ENCODE measurements at places on chromosomes 5 and 9.

DNA sequence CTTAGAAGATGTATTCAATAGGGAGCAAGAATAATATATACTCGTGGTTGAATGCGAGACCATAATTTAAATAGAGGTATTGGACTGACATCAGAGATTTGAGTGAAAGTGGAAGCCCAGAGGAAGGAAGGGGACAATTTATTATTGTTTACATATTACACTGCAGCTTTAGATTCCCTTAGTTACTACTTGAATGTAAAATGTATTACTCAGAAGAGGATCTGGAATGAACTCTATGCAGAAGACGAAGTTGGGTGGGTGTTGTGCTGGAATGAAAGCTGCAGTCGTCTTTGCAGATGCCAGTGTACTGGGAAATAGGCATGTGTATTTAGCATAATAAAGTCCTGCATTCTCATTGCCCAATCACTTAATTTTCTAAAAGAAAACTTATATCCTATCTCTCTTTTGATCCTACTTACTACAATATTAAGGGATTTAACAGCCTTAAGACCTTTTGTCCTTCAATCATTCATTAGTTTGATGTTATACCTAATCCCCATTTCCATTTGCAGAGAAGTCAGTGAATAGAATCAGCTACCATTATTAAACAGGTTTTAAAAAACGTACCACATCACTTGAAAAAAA lies 570.7 kb upstream of the WWC1 start:
- no peak for DNase-seq

DNA sequence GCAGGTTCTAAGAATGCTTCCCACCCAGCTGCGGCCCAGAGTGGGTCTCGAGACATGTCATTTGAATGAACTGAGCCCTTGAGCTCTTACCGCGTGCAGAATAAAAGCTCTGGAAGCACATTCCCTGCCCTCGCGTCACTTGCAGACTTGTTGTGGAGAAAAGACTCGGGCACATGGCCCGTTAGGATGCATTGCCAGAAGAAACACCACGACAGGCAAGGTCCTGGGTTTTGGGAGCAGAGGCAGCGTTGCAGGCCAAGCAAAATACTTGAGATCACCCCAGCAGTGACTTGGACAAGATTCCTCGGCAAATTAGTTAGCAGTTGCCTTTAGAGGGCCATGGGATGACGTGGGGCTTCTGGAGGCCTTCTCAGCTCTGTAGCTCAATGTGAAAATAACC lies 170.8 kb upstream of the MSX2 start:
- DNase-seq: no peak

GRCh38 chr5:36373527-36374086 lies 71.9 kb upstream of the RANBP3L start:
- no peak for DNase-seq

DNA sequence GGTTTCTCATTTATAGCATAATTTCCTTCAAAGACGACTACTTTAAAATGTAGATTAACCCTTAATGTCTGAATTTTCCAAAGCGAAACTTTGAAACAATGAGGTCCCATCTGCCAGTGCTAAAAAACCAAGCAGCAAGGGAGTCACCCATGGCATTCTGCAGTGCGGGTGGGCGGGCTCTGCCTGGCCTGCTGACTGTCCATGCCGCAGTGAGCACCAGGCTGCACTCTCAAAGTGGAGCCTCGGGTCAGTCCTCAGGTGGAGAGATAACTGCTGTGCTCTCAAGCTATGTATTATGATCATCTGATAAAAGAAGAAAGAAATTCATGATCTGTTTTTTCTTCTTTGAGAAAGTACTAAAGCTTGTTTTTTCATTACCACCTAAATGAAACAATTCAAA lies 581.6 kb downstream of the CETN3 start:
- DNase-seq: no peak

DNA sequence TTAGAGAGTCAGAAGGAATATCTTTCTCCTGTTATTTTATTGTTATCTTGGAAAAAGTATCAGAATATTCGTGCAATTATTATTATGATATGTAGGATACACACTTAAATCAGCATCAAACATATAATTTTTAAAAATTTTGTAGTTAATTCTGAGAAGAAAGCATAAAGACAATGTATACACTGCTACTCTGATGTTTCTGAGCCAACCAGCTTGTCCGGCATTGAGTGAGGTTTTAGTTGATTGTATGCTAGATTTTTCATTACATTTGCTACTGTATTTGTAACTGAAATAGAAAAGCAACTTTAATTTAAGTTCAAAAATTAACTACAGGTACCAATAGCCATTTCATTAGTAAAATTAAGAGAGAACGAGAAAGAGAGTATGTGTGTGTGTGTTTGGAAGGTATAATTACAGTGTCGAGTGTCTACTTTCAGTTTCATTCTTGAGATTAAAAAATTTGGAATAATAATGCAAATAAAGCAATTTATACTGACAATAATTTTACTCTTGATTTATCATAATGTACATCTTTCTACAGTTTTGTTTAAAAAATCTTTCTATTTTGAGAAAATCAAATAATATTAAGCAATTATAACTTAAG lies 160.4 kb upstream of the CDH12 start:
- DNase-seq: no peak

GRCh38 chr9:86974421-86974820 lies 27.1 kb upstream of the GAS1 start:
- no peak for DNase-seq

DNA sequence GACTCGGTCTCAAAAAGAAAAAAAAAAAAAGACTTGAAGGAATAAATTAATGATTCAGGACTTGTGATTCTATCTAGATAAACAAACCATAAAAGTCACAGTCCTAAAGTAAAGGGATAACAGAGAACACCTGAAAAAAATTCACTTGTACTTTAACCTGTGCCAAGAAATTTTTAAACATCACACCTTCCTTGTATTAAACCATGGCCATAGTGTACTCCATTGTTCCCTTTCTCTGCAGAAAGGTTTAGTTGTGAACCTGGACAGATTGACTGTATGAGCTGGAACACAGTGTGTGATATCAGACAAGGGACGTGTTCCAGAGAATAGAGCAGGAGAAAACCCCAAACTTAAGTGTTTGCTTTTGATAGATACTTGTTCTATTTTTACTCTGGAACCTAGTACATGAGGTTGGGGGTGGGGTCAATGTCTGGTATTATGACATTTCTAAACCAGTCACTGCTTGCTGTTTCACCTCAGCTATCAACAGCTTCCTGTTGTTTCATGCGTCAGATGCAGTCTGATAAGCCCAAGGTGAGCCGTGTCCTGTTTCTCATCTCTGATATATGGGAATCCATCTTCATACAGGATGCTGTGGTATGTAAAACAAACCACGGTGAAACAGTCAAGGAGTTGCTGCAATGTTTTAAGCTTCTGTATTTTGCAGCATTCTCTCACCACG lies 62.5 kb upstream of the ITGA1 start:
- DNase-seq: peak; percentile 35

GRCh38 chr9:70318002-70318401 lies 59.2 kb downstream of the SMC5 start:
- no peak for DNase-seq

- no peak for DNase-seq
These were observed 161.6 kb upstream of the PANK3 start for GRCh38 chr5:168740811-168741213.

DNA sequence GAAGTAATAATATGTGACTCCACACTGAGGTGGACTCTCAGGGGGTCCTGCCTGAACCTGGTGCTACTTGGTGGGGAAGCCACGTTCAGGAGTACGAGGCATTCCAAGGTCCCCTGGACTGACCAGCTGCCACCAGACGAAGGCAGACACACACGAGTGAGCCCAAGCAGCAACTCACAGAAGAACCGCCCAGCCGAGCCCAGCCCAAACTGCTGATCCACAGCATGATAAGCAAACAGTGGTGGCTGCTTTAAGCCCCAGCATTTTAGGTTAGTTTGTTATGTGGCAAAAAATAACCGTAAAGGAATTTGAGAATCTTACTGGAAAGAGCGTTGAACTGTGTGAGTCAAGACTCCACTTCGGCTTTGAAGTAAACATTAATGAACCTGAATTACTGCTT lies 8.8 kb upstream of the LHX3 start:
- no peak for DNase-seq

DNA sequence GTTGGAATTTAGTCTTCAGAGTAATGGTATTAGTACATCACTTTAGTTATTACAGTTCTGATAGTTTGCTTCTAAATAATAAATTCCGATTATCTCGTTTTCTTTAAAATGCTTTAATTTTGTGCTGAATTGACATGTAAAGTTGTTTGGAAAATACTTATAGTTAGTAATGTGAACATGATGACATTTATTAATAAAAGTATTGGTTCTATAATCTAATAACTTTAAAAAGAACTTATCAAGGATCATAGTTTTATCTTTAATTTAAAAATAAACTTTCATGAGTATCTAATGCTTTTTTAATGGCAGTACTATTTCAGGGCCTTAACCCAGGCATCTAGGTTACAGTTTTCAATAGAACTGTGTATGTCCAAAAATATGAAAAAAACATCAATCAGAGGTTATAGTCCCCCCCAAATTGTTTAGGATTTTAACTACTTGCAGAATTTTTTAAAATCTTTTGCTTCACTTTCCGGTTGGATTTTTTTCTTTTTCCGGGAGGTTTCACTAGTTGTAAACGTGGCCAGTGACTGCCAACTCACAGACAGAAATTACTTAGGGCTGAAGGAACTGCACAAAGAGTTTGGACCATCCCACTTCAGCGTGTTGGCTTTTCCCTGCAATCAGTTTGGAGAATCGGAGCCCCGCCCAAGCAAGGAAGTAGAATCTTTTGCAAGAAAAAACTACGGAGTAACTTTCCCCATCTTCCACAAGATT lies 680 bp downstream of the GPX8 start:
- DNase-seq: no peak

GRCh38 chr5:139188558-139189270 lies 9.5 kb downstream of the SIL1 start:
- DNase-seq: no peak

GRCh38 chr5:74963407-74963806 lies 89.0 kb downstream of the GCNT4 start:
- no peak for DNase-seq

DNA sequence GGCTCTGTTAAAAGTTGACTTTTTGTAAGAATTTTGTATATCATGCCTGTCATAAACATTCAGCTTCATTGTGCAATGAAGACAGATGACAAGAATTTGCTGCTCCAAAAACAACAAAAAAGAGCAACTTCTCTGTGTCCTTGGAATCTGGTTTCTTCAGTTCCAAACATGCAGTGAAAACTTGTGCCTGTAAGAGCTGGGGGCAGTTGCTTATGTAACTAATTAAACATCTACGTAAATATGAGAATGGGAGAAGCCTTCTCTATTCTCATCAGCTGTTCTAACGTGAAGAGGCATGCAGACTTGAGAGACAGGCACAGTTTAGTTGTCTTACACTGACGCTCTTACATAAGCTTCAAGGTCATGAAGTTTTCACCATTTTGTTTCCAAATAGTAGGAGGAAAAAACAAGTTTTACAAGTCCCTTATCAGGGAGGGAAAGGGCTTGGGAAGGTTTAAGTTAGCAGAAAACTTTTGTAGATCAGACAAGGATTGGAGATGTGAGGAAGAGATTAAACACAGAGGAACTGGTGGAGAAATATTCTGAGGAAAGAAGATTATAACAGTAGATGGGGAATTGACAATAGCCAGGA lies 170.4 kb downstream of the RFK start:
- no peak for DNase-seq

DNA sequence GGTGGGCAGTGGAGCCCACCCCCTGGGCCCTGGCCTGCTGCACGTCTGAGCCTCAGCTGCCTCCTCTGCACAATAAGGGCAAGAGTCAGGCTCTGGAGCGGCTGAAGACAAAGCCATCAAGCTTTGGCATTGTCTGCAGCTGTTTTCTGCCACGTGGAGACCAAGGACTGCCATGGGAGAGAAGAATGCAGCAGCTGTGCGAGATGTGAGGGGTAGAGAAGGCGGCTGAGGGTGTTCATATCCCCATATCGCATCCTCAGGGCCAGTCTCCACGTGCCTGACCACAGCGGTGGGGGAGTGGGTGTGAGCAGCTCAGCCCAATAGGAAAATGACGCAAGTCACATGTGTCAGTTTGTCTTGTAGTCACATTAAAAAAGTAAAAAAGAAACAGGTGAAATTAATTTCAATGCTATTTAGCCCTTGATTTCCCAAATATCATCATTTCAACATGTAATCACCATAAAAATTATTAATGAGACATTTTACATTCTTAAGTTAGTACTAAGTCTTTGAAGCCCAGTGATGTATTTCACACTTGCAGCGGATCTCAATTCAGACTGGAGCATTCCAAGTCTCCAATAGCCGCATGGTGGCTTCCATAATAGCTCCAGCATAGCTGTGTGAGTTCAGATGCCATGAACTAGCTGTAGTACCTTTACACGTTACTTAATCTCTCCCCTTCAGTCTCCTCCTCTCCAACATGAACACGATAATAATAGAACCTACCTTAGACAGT lies 6.6 kb downstream of the C1QTNF2 start:
- no peak for DNase-seq

DNA sequence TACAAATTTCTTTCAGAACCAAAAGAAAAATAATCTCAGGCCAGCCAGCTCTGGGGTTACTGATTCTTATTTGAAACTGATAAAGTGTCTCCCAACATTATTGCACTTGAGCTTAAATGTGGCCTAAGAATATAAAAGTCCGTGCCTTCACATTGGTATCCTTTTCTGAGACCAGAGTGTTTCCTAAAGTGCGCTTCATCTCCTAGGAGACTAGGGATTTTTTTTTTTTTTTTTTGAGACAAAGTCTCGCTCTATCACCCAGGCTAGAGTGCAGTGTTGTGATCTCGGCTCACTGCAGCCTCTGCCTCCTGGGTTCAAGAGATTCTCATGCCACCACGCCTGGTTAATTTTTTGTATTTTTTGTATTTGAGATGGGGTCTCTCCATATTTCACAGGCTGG lies 23.6 kb upstream of the KCNIP1 start:
- no peak for DNase-seq

DNA sequence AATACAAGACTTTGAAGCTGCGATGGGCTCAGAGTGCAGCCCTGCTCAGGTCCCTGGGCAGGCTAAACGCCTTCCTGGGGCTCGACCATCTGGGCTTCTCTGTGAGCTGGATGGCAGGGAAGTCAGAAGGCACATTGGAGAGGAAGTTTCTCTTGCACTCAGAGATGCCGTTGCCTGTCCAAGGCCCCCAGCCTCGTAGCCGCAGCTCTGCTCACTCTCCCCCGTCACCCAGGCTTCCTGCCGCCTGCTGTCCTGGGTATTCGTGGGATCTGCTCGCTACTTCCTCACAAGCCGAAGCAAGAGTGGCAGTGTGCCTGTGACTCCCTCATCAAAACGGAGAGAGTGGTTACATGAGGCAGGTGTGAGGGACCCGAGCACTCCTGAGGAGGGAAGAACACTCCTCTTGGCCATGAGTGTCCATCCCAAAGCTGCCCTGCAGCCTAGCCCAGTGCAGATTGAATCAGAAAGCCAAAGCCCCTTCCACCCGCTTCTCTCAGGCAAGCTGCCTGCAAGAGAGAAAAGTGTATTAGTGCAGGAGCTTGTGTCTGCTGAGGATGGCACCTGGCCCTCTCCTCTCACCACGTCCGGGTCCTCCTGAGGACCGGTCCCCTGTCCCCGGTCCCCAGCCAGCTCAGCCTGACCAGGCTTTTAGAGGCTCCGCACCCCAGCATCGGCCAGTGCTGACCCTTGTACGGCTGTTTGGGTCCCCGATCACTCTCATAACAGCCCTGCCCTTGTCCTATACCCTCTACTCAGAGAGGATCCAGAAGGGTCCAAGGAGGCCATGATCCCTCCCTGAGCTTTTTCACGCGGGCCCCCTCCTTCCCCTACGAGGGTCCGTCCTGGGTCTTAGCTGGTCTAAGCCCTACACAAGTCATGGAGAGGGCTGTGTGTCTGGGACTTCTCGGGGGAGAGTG lies 7.3 kb downstream of the FCN2 start:
- DNase-seq: no peak

Data from stimulated activated CD8-positive, alpha-beta memory T cell treated with anti-CD3 and anti-CD28 coated beads, Interleukin-4, amount 100 ng/mL, for 1 hour (primary cell).